RWPE1 (cell line): ENCODE measurements at places on chromosomes 2 and 18.

GRCh38 chr18:8319798-8320489 lies 289.3 kb upstream of the RAB12 start:
- no peak for DNase-seq

GRCh38 chr18:49206717-49207116 lies 253.7 kb downstream of the DYM start:
- no peak for DNase-seq

DNA sequence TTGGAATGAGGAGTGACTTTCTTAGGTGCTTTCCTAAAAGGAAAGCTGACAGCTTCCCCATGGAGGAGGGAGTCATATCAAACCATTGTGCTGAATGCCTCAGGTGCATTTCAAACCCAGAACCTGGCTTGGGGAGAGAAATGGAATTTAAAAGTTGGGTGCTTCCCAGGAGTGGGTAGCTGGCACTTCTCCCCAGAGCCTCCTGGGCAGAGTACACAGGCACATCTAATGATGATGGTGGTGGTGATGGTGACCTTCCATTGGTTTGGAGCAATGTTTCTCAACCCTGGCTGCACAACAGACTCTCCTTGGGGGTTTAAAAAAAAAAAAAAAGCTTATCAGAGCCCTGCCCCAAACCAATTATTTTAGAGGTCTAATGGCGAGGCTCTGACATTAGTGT lies 8.3 kb downstream of the FOSL2 start:
- DNase-seq = no peak

- no peak for DNase-seq
These were observed 11.1 kb upstream of the DGKD start for GRCh38 chr2:233343171-233343705.

GRCh38 chr2:18907508-18907907 lies 318.1 kb upstream of the NT5C1B start:
- DNase-seq = no peak

- DNase-seq = no peak
These were observed 916 bp upstream of the PDCD1 start for GRCh38 chr2:241859436-241860183.

DNA sequence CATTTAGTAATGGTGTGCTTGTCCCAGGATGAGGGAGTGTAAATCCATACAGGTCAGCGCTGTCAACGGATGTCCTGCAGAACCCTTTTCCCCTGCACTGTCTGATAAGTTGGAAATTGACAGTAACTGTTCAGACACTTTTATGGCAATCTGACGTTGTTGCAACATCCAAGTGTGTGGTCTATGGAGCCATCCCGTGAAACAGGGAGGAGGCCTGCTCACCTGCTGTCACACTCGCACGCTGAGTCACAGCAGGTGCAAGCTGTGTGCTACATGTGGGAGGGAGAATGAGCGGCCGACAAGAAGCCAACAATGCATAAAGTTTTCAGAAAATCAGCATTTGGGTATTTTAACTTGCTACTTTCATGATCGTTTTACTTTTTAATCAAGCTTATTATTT lies 43.7 kb upstream of the RMDN2 start:
- no peak for DNase-seq

DNA sequence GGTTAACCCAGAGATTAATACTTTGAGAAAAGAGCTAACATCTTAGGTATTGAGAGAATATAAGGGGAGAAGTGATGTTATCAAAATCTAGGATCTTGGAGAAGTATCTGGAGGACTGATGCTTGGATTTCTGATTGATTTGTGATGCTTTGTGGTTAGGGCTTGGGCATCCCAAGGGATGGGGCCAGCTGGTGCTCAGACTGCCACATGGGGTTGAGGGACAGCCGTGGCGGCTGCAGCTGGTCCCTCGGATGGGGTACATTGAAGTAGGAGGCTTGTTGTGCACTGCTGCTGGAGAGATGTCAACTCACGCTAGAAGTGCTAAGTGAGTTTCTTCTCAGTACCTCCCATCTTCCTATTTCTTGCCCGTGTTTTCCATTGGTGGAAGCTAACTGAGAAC lies 22.4 kb downstream of the HRH4 start:
- no peak for DNase-seq

DNA sequence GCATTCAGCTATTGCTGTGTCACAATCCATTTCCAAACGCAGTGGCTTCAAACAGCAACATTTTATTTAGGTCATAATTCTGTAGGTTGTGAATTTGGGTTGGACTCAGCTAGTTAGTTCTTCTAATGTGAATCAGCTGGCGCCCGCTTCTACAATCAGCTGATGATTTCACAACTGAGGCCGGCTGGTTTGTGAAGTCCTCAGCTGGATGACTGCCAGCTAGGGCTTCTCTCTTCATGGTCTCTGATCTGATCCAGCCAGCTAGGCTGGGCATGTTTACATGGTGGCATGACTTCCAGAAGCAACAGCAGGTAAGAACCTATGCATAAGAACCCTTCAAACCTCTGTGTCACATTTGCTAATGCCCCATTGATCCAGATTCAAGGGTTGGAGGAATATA lies 172.0 kb downstream of the SLC4A10 start:
- DNase-seq = peak; percentile 3

GRCh38 chr2:217790681-217791392 lies 212.0 kb downstream of the TNS1 start:
- peak; percentile 22 for DNase-seq

DNA sequence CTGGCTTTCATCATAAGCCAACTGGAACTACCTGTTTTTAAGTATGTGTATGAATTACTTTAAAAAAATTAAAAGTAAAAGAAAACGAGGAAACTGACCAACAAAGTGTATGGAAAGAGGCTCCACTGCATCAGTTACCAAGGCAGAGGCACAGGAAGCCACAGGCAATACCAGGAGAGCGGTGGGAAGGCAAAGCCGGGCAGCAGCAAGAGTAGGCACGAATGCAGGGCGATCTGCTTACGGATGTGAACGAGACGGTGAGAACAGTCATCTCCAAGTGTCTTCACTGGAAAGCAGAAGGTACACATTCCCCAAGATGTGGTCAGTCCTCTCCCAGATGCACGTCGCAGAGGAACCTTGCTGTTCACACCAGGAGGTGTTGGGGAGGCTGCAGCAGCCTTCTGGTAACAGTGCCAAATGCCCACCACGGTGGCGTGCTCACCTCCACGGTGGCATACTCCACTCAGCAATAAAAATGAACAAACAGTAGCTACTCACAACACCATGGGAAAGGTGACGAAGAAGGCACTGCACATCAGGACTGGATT lies 43.1 kb downstream of the HS6ST1 start:
- DNase-seq = no peak

DNA sequence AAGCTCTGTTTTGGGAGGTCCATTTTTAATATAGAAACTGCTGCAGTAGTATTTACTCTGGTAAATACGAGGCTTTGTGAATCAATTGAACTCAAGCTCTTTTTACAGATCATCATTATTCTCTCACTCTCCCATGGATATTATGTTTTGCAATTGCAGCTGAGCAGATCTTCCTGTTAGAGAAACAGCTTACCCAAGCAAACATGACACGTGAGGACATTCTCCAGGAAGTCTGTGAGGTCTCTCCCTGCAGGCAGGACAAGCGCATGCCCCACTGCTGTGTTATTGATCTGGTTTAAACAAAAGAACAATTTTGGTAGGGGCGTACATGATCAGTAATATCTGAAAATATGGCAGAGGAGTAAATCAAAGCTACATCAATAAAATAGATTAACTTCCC lies 72.1 kb downstream of the COL6A3 start:
- DNase-seq = no peak

GRCh38 chr2:182666674-182667314 lies 49.3 kb upstream of the DNAJC10 start:
- no peak for DNase-seq

DNA sequence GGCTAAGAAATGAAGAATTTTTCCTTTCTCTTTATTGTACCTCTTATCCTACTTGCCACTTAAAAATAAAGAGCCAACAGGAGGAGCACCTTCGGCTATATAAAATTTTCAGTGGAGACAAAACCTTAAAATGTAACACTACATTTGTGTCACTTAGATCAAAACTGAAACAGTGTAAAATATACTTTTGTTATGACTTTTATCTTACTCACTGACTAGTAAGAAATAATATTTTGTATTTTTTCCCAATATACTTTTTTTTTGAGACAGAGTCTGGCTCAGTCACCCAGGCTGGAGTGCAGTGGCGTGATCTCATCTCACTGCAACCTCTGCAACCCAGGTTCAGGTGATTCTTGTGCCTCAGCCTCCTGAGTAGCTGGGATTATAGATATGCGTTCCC lies 28.3 kb downstream of the KCNJ13 start:
- DNase-seq = no peak

DNA sequence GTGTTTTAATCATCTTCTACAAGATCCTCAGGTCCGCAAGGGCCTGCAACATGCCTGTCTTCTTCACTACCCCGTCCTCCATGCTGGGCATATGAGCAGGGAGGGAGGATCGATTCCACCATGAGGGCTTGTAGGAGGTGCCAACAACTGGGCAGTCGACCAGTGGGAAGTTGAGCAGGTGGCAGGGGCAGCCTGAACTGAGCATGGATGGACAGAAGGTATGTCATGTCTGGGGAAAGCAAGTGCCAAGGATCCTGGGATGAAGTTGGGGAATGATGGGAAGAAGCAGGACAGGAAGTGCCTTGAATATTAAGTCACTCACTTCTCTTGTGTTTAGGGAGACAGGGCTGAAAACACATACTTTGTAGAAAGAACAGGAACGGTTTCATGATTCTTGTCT lies 44.7 kb downstream of the CTIF start:
- no peak for DNase-seq

DNA sequence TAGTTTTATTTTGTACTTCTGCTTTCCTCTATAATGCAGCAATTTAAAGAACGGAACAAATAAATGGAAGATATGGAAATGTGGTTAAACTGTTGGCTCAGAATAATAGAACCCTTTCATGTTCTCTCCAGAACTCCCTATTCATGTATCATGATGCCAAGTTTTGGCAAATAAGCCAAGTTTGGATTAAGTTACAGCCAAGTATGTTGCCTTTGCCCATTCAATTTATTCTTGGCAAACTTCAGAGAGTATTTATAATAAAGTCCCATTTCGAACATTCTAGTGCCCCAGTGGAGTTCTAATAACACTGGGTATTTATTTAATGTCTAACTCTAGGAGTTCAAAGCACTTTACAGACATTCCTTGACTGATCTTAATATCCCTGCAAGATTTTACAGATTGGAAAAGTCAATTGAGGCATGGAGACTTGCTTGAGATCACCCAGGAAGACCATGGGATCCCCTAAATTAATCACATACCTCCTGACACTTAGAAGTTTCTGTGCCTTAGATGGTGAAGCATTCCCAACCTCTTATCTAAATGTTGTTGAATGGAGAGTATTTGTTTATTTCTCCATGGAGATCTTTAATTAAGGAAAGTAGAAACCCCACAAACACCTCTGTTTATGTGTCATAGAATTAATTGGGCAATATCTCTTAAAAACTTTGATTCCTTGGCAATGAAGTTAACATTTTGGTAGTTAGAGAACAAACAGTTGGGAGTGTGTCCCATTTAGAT lies 106.7 kb downstream of the ACKR3 start:
- DNase-seq = no peak

GRCh38 chr18:37243741-37244140 lies 321.9 kb downstream of the CELF4 start:
- no peak for DNase-seq

- no peak for DNase-seq
These were observed 20.7 kb upstream of the NT5DC4 start for GRCh38 chr2:112699984-112700667.

DNA sequence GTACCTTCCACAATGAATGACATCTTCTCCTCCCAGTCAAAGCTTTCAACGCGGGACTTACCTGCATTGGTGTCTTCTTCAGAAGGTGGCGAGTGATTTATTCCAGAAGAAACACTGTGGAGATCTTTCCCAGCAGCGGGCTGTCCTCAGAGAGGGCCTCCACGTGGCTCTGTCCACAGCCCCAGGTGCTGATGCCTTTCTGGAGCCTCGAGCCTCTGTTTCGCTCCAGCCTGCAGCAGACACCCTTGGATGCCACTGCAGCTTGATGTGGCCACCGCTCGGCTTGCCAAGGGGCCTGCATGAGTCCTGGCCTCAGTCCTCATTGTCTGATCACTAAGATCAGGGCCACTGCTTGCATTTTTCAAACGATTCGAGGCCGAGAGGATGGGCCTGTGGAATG lies 46.6 kb upstream of the GALR1 start:
- no peak for DNase-seq

DNA sequence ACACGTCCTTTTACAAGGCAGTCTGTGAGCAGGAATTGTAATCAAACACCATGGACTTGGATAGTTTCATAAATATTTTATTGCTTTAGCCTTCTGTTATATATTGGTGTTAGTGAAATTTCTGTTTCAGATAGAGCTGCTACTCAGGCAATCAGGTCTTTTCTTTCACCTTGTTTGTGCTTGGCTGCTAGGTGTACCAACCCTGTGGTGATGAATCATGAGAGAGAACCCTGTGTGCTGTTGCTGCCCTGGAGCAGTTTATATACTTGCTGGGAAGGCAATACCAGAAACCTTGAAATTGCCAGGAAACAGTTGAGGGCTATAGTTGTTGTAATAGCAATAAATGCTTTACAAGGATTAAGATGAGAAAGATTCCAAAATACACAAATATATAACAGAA lies 84.5 kb downstream of the FSHR start:
- no peak for DNase-seq

GRCh38 chr18:79252904-79253633 lies 142.7 kb upstream of the NFATC1 start:
- DNase-seq = no peak

GRCh38 chr2:71455011-71455740 lies 1.8 kb downstream of the DYSF start:
- DNase-seq = no peak

GRCh38 chr2:58870704-58871103 lies 629.6 kb upstream of the FANCL start:
- peak; percentile 8 for DNase-seq

- peak; percentile 68 for DNase-seq
These were observed 16.3 kb downstream of the FOSL2 start for GRCh38 chr2:28408764-28409599.

- no peak for DNase-seq
These were observed 23.0 kb downstream of the BIN1 start for GRCh38 chr2:127083819-127084503.

- DNase-seq = no peak
These were observed 267.7 kb downstream of the PRKCE start for GRCh38 chr2:45919160-45919650.

DNA sequence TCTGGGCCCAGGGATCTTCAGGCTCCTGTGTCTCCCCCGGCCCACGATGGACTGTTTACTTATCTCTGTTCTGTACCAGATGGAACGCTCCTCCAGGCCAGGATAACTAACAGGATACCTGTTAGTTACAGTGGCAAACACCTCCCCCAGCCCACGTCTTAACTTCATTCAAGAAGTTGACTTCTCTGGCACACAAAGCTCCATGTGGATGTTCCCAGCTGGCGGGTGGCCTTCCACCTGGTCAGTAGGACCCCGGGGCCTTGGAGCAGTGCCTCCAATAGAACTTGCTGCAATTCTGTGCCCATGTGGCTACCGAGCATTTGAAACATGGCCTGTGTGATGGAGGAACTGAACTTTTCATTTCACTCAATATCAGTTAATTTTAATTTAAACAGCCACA lies 165.1 kb upstream of the GLI2 start:
- DNase-seq = no peak
